ENCODE measurements at places on chromosomes 6 and 20.

DNA sequence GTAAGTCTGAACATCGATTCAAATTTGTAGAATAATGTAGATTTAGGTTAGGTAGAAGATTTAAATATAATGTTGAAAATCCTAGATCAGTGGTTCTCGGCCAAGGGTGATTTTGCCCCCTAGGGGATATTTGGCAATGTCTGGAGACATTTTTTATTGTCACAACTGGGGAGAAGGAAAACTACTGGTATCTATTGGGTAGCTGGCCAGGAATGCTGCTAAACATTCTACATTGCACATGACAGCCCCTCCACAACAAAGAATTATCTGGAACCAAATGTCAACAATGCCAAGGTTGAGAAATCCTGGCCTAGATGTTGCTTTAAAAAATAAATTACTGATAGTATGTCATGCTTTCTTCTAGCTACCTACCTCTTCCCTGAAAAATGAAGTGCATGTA lies 76.1 kb downstream of the HIVEP2 start:
- no peak for DNase-seq

DNA sequence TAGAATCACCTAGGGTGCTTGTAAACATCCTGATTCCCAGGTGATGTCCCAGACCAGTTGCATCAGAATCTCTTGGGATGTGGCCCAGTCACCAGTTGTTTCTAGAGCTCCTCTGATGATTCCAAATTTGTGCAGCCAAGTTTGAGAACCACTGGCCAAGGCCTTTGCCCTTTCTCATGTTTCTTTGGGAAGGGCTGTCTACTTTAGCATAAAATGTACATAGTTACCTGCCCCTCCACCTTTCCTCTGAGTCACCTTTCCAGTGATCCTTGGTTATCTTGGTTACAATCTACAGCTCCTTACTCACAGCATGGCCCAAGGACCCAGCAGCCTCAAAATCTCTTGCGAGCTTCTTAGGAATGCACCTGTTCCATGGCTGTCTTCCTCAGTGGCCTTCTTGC lies 266.4 kb upstream of the PRND start:
- DNase-seq: no peak

DNA sequence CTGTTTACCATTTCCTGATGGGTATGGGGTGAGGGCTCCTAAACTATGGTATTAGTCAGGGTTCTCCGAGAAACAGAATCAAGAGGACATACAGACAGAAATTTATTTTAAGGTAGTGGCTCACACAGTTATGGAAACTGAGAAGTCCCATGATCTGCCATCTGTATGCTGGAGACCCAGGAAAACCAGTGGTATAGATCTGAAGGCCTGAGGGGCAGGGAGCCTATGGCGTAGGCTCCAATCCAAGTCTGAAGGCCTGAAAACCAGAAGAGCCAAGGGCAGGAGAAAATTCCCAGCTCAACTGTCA lies 93.6 kb downstream of the ANKRD6 start:
- DNase-seq: no peak

DNA sequence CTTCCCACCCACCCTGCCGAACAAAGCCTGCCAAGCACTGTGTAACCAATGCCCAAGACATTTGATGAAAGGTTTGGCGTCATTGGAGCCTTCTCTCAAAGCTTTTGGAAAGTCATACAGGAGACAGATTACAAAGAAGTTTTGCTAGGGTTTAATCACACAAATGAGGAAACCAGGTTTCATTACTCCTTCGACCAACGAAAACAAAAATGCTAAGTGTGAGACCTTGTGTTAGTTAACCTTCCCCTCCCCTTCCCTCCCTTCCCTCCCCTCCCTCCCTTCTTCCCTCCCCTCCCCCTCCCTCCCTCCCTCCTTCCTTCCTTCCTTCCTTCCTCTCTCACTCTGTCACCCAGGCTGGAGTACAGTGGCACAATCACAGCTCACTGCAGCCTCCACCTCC lies 96.1 kb upstream of the CD83 start:
- DNase-seq: no peak

GRCh38 chr6:21918041-21918440 lies 324.5 kb downstream of the SOX4 start:
- DNase-seq: no peak

DNA sequence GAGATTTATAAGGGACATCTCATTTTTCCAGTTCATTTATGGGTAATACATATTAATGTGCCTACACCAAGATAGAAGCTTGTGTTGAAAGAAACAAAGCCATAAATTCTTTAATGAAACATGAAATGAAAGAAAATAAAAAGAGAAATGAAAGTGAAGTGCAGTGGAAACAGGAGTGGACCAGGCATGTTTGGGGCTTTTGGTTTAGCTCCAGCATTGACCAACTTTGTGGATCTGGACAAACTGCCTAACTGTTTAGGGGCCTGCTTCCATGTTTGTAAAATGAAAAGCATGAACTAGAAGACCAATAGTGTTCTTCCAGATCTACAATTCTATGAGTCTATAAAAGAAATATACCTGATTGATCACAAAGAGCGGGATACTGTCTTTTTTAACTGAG lies 124.9 kb downstream of the GJA10 start:
- DNase-seq: no peak

- DNase-seq: no peak
Measured at GRCh38 chr6:145212813-145213212, 522.5 kb downstream of the EPM2A start.

GRCh38 chr6:117512056-117512828 lies 29.8 kb downstream of the DCBLD1 start:
- DNase-seq: no peak

- DNase-seq: no peak
Measured at GRCh38 chr6:130215526-130215925, 7.2 kb downstream of the SAMD3 start.

- no peak for DNase-seq
Measured at GRCh38 chr6:104623052-104623690, 236.5 kb downstream of the HACE1 start.

DNA sequence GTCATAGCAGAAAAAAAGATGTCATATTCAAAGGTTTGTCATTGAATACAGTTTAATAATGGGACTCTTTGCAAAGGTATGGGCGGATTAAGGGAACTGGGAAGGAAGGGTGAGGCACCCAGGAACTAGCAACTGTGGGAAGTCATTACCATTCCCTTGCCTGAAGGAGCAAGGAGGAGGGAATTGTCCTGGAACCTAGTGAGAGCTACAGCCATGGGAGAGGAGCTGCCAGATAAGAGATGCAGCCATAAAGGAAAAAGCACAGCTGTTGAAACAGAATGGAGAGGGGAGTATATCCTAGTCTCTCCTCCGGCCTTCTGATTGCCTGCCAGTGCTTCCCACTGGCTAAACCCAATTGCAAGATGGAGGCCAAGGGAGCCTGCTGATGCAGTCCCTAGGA lies 250.6 kb downstream of the BCKDHB start:
- no peak for DNase-seq

- DNase-seq: no peak
Measured at GRCh38 chr20:539191-539590, 4.4 kb downstream of the CSNK2A1 start.

DNA sequence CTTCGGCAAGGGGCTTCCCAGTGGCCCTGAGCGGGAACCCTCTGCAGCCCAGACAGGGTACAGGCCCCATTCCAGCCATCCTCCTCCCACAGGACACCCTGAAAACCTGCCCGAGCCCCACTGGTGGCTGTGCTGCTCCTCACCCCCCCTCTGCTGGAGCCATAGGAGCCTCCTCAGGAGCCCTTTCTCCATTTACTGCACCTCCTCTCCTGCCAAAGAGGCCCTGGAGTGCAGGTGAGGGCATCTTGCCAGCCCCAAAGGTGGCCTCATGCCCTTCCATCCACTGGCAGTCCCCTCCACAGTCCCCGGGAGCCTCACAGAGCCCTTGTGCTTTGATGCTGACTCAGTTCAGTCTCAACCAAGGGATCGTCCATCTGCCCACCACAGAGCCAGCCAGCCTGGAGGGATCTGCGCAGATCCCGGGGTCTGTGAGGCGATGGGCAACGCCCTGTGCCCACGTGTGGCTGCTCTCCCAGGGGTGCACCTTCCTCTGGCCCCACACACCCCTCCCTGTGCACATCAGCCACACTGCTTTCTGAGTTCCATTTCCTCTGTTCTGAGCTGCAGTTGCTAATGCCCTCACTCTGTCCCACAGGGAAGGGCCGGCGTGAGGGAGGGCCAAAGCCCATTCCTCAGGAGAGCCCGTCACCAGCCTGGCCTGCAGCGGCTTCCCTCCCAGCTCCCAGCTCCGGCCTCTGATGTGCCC lies 228.5 kb downstream of the DLL1 start:
- DNase-seq: no peak

DNA sequence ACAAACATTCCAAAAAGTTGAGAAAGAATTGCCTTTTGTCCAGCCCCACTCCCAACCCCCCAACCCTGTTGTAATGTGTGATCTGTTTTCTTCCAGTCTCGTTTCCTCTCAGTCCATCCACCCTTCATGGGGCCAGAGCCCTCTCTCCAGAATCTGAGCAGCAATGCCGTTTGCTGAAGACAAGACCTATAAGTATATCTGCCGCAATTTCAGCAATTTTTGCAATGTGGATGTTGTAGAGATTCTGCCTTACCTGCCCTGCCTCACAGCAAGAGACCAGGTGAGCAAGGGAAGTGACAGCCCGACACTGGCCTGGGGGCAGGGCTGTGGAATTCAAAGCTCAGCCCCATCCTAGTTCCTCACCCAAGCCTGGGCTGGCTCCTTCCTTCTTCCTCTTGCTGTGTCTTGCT lies 7.8 kb downstream of the MAVS start:
- DNase-seq: no peak

- DNase-seq: no peak
Measured at GRCh38 chr6:79250559-79250958, 16.1 kb upstream of the HMGN3 start.

- no peak for DNase-seq
Measured at GRCh38 chr6:63663147-63663955, 27.7 kb downstream of the PHF3 start.

GRCh38 chr6:54719131-54719530 lies 127.4 kb upstream of the FAM83B start:
- peak; percentile 73 for DNase-seq

GRCh38 chr20:7938058-7938457 lies 2.2 kb downstream of the HAO1 start:
- no peak for DNase-seq

All from NCI-H1930 (cell line).